ENCODE measurements at places on chromosomes 7 and 10.

GRCh38 chr10:118832241-118832651 is 77.5 kb upstream of the CACUL1 start:
- peak; percentile 31 for DNase-seq

DNA sequence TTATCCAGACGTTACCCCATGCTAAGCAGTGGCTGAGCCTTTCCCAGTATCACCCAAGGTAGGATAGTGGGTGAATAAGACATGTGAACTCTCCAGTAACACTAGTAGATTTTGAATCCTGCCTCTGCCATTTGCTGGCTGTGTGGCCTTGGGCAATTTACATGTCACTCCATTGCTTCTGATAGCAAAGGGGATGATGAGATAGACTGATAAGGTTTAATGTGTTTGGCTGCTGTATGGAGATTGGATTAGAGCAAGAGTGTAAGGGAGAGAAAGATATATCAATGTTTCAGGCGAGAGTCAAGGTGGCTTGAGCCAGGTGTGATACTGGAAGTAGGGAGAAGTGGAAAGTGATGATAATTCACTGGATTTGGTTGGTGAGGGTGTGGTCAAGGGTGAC is 40.1 kb upstream of the EEPD1 start:
- no peak for DNase-seq

DNA sequence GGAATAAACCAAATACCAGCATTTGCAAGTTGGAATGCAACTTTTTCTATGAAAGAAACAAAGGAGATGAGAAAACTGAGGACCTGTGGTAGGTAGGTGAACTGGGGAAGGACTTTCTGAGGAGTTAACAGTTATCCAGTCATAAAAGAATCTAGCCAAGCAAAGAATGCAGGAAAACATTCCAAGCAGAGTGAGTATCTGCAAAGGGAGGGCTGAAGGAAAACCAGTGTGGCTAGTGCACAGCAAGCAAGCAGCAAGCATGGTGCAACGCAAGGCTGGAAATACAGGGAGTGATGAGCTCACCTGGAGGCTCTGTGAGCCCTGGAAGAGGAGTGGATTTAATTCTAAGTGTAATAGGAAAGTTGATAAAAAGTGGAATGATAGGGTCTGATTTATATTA is 44.0 kb downstream of the RTKN2 start:
- peak; percentile 38 for DNase-seq

GRCh38 chr10:84076540-84077195 is 62.6 kb upstream of the GHITM start:
- peak; percentile 24 for DNase-seq

- no peak for DNase-seq
Measured at GRCh38 chr10:13120786-13121499, 21.0 kb downstream of the OPTN start.

DNA sequence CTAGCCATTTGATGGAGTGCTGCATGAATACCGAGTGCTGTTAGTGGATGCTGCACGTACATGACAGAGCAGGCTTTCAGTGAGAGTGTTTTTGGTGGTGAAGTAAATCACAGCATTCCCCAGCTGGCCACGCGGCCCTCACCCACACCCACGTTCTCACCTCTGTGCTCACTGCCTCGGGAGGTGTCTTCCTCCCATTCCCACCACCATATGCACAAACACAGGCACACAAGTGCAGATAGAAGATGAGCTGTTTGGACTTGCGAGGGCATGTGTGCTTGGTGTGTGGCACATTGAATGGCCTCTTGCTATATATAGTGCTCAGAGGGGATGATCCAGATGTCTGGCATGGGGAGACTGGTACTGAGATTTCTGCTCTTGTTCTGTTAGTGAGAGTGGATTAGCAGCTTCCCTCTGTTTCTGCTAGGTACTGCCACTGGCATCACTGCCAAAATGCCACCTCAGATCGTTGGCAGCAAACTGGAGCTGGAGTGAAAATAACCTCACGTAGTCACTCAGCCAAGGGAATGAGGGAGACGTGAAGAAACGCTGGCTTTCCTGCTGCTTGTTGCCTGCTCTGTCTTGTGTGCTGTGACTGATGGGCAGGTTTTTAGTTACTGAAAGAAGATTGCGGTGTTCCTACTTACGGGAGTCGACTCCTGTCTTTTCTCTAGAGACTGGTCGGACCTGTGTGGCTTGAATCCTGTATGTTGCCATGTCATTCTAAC is 19.1 kb downstream of the DNAJB6 start:
- no peak for DNase-seq

- DNase-seq: no peak
Measured at GRCh38 chr7:101993311-101993710, 175.9 kb downstream of the CUX1 start.

- DNase-seq: no peak
Measured at GRCh38 chr10:58473976-58474375, 38.7 kb upstream of the BICC1 start.

GRCh38 chr7:20439416-20440185 is 108.9 kb downstream of the ITGB8 start:
- no peak for DNase-seq

DNA sequence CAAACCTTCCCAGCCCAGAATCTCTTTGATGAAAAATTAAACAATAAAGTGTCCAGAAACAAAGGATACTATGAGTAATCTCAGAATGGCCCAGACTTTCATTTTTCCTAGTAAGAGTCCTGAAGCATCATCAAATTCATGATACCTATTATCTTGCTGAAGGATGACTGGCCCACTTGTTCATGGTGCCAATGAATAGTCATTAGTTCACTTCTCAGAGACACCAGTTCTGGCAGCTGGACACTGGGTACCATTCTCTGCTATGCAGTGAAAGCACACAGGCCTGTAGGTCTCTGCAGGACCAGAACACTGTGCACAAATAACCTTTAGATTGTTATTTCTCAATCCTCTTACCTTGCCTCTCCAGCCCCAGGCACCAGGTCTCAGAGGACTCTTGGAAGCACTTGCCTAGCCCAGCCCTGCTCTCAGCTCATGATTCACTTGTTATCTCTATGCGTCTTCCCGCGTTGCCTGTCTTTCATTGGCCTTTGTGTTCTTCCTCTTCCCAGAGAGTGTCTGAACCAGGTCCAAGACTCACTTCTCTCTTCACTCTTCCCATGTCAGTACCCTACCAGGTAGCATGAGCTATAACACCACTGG is 98.1 kb upstream of the AGBL3 start:
- no peak for DNase-seq

- DNase-seq: no peak
Measured at GRCh38 chr10:49446031-49446430, 50.1 kb upstream of the DRGX start.
